Activated naive CD4-positive, alpha-beta T cell (primary cell): ENCODE measurements at places on chromosomes 1 and 21.

DNA sequence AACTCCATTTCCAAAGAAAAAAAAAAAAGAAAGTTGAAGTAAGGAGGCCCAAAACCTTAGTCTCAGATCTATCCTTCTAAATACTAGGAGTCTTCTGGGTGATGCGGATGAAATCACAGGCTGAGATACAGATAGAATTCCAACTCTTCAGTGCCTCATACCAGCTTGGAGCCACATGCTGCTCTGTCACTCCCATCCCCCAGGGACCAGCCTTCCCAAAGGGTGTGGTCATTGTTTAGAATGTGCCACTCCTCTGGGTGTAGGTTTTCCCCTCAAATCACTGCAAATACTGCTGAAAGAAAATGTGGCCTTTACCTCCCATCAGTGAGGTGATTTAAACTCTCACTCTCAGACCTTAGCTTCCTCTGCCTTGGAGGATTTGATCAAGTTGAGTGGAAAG, 112.9 kb downstream of the CDC7 start:
- DNase-seq: no peak

DNA sequence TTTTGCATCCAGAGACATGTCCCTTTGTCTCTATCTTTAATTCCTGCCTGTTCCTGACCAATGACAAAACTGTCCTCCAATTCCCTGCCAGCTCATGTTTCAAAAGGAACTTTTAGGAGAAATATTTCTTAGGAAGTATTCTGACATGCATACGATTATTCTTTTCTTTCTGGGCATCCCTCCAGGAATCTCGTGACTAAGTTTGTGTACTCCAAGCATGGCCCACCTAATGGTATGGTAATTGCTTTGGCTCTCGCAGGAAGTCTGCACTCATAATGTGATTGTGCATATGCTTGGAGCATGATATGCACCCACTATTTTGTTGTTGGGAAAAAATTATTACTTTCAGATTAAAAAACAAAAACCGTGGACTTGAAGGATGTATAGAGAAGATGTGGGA, 256.4 kb downstream of the PRDM2 start:
- DNase-seq: no peak

- DNase-seq: no peak
These were observed 62.9 kb upstream of the ATP1A1 start for GRCh38 chr1:116310180-116310579.

DNA sequence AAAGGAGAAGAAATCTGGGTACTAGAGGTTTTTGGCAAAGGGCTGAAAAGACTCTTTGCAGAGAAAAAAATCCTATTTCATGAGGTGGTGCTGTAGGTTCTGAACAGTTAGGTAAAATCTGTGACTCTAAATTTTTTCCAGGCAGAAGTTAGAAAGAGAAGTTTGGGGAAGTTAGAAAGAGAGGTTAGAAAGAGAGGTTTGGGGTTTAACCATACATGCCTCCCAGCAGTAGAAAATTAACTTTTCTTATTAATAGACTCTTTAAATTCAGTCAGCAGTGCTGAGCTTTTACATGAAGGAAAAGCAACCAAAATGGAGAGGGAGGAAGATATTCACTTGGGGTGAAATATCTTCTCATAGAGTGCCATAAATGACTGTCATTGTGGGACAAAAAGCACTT, 12.2 kb downstream of the AMY1C start:
- DNase-seq: no peak

DNA sequence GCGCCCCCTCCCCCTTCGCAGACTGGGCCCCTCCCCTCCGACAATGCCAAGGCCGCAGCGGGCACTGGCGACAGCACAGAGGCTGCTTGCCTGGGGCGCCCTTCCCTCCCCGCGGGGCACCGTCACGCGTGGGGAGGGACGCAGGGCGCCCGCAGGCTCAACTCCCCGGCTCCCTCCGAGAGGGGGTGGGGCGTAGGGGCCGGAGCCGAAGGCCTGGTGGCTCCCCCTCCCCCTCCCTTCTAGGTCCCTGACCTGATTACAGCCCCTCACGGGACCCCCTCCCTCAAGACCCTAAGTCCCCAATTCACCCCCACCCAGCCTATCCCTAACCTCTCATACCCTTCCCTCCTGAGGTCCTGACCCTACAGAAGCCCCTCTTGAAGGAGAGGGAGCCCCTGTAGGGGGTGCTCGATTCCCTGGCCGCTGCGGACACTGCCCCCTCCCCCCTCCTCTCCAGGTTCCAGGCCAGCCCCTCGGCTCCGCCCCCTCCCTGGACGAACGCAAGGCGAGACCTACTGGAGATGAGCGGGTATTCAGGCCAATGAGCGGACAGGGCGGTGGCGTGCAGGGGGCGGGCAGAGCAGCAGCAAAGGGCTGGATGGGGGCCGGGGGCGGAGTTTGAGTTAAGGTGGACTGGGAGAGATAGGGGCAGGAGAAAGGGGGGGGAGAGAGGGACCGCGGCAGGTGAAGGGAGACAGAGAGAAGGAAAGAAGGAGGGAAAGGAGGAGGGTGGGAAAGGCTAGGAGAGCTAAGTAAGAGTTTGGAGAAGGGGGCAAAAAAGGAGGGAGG, 733 bp upstream of the ZBTB7B start:
- peak; percentile 95 for DNase-seq

GRCh38 chr21:25453524-25453923, 153.8 kb downstream of the MRPL39 start:
- DNase-seq: no peak

DNA sequence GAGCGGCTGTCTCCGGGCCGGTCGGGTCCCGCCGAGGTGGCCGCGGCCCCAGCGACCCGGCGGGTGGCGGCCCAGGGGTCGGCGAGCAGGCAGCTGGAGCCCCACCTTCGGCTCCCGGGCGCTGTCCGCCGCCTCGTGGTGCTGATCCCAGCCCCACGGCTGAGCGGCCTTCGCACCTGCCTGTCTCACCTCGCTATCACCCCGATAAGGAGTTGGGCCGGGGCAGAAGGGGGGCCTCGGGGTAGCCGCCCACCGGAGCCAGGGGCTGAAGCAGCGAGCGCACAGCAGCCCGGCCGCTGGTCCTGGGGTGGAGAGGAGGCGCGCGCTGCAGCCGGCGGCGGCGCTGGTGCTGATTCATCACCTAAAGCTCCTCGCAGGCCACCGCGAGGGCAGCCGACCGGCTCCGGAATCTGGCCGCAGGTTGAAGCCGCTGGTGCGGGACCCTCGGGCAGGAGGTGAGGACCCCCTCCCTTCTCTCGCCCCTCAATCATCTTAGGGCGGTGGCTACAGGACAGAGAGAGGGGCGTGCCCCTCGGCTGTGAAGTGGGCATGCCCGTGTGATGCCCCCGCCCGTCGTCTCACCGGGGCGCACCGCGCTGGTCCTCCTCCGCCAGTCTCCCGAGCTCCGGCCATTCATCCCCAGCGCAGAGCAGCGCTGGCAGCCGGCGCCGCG, 575 bp downstream of the TRIM67 start:
- DNase-seq: no peak

- no peak for DNase-seq
These were observed 8.3 kb upstream of the RUNX1 start for GRCh38 chr21:35057428-35057827.

DNA sequence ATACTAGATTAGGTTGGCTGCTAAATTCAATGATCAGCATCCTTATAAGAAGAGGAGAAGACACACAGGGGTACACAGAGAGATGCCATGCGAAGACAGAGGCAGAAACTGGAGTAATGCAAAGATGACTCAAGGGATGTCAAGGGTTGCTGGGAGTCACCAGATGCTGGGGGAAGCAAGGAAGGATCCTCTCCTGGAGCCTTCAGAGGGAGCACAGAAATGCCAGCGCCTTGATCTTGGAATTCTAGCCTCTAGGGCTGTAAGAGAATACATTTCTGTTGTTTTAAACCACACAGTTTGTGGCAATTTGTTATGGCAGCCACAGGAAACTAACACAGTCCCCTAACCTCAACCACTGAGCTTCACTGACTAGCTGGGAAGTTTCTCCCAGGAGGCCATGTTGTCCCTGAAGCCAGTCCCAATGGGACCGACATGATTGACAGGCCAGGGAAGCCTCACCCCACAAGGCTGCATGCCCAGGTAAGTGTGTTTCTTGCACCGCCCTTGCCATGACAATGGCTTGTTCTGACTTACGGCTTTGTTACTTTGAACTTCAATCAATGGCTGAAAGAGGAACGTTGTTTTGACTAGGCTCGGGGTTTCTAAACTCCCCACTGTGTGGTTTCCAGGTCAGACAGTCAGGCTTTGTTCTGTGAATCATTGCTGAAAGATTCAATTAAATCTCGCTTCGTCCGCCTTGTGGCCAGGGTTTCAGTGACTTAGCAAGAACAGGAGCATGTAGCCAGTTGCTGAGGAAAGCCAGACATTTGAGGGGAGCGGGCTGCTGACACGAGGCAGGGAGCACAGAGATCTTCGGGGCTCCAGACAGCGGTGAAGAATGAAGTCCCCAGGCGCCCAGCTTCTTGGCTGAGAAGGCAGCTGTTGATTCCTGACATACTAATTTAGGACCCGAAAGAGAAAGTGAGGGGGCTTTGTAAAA, 62.3 kb downstream of the RUNX1 start:
- DNase-seq: peak; percentile 23

- DNase-seq: no peak
These were observed 2.6 kb downstream of the HFM1 start for GRCh38 chr1:91402023-91402422.

- no peak for DNase-seq
These were observed 6.5 kb downstream of the LRP8 start for GRCh38 chr1:53321366-53321765.

DNA sequence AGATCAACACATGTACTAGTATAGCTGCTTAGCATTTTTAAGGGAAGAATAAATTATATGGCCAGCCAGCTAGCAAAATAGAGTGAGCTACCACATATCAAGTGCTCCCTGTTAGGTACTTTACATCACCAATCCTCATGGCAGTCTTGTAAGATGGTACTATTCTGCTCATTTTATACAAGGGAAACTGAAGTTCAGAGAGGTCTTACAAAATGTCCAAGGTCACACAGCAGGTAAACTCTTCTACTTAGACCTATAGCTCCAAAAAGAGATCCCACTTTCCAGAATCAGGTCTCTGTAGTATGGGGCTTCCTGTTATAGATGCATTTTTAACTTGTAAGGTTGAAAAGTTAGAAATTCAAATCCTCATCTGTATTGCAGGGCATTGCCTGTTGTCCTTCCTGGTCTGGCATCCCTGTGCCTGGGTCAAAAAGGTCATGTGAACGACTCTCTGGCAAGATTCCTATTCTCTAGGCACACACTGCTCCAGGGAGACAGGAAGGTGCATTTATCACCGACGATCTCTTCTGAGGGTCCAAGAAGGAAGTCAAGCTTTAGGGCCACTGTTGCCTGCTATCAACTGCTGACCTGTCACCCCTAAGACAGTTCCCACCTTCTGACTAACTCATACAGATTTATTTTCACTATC, 41.1 kb downstream of the TRIT1 start:
- DNase-seq: no peak

DNA sequence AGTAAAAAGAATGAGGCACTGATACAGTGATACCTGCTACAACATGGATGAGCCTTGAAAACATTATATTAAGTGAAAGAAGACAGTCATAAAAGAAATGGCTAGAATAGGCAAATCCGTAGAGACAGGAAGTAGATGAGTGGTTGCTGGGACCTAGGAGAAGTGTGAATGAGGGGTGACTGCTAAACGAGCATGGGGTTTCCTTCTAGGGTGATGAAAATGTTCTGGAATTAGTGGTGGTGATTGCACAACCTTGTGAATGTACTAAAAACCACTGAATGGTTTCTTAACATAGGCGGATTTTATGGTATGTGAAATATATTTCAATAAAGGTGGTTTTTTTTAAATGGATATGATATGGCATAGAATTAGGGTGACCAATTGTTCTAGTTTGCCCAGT, 12.6 kb upstream of the SERINC2 start:
- no peak for DNase-seq

DNA sequence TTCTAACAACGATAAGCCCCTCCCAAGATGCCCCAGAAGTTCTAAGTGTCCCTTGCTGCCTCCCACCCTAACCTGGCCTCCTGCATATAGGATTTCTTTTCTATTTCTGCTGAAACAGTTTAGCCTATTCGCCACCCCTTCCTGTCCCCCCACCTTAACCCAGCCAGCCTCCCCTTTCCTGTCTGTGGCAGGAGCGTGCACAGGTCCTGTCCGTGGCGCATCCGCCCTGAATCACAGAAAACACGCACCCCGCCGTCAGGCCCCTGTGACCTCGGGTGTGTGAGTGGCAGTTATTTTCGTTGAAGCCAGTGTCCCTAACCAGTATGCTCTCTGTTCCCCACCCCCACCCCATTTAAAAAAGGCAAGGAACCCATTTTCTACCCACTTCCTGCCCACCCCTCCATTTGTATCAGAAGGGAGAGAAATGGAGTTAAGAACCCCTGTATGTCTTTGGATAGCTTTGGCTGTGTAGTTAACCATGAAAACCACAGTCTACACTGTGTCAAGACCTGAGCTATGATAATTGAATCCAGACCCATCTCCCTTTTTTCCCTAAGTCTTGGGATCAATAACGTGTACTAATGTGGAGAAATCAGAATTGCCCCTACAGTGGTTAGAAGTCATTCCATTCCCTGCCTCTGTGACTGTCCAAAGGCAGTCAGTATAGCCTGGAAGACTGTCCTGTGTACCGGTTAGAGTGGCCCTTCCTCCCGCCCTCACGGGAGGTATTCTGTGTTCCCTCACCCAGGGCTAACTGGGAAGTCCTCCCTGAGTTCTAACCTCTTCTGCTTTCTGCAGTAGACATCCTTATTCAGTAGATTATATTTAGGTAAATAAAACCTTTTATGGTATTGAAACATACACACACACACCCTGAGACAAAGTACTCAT, 1.8 kb downstream of the PLEKHO1 start:
- DNase-seq: peak; percentile 68

DNA sequence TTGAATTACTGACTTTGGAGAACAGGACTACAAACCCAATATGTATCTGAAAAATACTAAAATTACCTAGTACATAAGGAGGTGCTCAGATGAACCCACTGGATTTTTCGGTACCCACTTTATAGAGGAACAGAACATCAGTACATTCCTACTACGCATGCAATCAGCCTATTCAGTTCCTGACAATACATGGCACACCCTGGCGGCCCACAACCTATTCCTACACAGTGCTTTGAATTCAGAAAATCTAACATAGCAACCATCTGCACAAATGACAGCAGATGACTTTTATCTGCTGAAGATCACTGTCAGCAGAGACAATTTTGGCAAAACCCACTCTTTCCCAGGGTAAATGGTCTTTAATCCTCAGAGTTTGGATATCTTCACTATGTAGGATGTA, 257.1 kb upstream of the GREM2 start:
- DNase-seq: no peak

- no peak for DNase-seq
These were observed 23.5 kb downstream of the SOD1 start for GRCh38 chr21:31683029-31683428.
